Pancreas (tissue), 10 donors: ENCODE measurements at places on chromosomes 3 and 15. TPM values are rescaled to one million over a fixed set of nuclear protein-coding genes. Genes with fewer than 3 reads are reported as not detected.

- DNase-seq: peak; percentile 73
Observed at GRCh38 chr15:28116521-28117431, 17.7 kb upstream of the OCA2 start.

DNA sequence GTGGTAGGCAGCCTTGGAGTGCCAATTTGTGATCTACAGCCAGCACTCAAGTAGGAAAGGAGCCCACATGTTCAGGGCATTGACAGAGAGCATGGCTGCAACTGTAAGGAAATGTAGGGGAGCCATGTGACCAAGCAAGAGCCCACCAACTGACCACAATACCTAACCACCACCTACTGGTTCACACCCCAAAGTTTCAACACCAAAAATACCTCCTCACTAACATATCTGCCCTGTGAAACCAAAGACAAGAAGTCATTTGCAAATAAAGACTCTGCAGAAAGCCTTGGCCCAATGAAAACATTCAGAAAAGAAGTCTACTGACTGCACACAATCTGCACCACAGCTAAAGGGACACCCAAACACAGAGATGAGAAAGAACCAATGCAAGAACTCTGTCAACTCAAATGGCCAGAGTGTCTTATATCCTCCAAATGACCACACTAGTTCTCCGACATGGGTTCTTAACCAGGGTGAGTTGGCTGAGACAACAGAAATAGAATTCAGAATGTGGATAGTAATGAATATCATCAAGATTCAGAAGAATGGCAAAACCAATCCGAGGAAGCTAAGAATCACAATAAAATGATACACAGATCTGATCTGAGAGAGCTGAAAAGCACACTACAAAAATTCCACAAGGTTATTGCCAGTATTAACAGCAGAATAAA lies 40.6 kb downstream of the SLC9C1 start:
- no peak for DNase-seq

DNA sequence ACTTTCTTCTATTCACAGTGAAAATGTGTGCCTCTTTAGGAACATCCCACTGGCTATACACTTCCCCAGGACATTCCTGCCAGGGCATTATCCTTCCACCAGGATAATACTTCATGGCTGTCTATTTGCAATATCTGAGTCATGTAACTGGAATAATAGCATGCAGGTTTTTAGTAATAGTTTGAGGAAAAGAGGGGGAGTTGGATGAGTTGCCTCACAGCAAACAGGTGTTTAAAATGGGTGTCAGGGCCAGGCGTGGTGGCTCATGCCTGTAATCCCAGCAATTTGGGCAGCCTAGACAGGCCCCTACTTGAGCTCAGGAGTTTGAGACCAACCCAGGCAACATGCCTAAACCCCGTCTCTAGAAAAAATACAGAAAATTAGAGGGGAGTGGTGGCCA lies 585.9 kb downstream of the DIPK2A start:
- DNase-seq: no peak

Gene TEX55
- total RNA-seq: not detected
